ENCODE measurements at places on chromosomes 7 and 10.

DNA sequence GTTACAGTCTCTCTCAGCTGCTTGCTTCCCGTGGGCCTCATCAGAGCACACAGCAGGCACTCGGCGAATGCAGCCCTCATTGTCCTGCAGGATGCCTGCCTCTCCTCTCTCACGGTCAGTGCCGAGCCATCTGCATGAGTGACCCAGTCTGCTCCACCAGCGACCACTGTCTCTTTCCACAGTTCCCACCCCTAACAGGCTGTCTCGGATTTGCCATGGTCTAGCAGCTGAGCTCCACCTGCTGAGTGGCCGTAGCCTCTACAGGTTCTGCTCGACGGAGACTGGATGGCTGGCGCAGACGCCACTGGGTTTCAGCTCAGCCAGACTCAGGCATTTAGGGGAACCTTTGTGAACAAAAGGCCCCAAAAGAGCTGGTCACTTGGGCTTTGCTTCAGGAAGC lies 209.4 kb upstream of the FOXK1 start:
- no peak for DNase-seq

DNA sequence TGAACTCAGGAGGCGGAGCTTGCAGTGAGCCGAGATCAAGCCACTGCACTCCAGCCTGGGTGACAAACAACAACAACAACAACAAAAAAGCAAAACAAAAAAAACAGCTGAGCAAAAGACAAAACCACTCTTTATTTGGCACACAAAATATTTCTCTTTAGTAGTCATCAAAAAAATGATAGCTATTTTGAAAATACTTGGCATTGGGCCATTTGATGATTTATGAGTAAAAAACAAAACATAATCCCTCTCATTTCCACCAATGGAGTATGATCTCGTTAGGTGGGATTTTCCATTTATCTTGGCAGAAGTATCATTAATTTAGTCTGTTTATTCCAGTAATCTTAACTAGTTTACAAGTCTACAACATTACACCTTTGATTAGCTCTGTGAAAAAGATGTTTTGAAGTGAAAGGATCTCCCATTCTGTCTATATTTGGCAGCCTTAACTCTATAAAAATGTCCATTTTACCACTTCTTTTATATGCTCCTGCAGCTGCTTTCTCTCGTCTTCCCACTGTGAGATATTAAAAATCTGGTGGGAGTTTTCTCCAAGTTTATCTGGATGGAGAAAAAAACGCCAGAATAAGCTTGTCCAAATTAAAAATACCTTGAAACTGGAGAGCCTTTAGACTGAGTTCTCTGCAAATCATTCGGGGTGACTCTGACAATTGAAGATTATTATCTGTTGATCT lies 58.8 kb upstream of the AGMO start:
- no peak for DNase-seq

DNA sequence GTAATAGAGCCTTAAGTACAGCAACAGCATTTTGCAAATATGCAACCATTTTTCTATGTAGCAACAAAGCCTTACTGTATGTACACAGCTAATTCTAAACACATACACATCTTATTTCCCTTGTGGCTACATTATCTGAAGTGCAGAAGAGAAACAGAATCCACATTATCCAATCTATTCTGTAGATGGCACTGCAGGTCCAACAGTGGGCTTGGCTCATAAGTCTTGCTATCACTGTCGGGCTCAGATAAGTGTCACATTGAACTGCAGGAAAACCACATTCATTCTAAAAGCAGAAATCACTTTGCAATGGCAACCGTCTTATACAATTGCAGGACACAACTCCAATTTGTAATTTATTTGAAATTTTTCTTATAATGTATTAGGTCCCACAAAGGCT lies 109.8 kb upstream of the NOBOX start:
- DNase-seq, result no peak

- no peak for DNase-seq
Measured at GRCh38 chr7:106595922-106596321, 65.0 kb downstream of the CCDC71L start.

DNA sequence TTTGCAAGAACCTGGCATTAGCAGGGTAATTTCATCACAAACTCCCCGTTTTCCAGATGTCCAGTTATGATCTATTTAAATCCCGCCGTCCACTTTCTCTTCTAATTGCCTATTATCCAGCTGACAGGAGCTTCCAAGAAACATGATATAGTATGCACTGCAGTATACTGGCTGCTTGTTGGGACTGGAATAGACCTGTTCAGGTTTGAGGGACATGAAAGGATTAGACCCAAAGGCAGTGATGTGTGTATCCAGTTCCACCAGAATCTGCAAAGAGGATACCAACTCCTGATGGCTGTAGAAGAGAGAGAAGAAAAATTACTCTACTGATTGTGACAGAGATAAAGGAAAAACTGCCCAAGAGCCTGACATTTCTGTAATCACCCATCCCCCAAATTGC lies 8.9 kb downstream of the MSS51 start:
- no peak for DNase-seq

GRCh38 chr10:62815381-62816075 lies 638 bp downstream of the EGR2 start:
- DNase-seq, result no peak

DNA sequence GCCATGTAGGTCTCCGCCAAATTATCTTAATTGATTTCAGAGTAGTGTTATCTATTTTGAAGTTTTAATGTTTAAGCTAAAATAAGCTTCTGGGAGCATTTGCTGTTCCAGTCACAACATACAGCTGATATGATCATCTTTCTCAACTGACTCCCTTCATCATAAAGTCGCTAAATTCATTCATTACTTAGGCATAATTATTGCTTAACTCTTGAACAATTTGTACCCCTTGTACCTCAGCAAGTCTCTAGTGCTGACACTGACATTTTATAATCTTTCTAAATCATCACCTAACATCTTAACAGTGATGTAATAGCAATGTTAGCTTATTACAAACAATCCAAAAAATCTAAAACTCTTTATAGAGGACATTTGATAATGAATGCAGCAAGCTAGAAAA lies 54.3 kb upstream of the WNT16 start:
- DNase-seq, result no peak

DNA sequence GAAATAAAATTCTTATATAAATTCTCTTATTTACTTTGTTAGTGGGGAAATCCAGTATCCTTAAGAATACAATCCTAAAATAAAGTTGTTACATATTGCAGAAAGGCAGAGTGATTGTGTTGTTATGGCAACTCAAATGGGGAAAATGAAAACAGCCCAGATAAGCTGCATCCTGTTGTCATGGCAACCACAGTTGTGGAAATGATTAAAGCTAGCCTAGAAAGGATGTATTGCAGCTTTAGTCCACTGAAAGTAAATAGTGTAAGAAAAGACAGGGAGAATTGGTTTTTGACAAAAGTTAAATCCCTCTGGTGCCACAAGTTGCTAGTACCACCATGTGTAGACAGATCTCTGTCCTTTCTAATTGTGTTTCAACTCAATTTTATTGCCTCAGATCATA lies 43.2 kb downstream of the BTRC start:
- no peak for DNase-seq

DNA sequence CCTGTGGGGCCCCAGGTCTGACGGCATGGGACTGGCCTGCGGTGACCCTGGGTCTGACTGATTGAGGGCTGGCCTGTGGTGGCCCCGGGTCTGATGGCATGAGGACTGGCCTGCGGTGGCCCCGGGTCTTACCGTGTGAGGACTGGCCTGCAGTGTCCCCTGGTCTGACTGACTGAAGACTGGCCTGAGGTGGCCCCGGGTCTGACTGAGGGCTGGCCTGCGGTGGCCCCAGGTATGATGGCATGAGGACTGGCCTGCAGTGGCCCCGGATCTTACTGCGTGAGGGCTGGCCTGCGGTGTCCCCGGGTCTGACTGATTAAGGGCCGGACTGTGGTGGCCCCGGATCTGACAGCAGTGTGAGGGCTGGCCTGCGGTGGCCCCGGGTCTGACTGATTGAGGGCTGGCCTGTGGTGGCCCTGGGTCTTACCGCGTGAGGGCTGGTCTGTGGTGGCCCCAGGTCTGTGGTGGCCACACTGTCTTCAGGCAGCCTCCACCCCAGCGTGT lies 10.9 kb downstream of the JAKMIP3 start:
- no peak for DNase-seq

DNA sequence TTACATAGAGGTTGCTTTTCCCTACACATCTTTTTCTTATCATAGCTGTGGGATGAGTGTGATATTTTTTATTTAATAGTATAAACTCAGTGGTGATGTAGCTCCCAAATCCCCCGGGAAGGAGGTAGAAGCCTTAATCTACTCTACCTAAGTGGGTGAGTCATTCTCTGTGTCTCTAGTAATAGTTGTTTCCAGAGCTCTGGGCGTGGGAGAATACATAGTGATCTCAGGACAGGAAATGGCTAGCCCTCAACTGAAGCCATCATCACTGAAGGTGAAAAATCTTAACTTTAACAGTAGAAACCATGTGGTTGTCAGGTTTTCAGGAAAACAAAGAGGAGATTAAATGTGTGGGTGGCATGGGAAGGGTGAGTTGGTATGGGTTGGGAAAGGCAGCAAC lies 278.4 kb downstream of the ANKRD30A start:
- no peak for DNase-seq

GRCh38 chr10:11525503-11525902 lies 85.9 kb downstream of the USP6NL start:
- no peak for DNase-seq

DNA sequence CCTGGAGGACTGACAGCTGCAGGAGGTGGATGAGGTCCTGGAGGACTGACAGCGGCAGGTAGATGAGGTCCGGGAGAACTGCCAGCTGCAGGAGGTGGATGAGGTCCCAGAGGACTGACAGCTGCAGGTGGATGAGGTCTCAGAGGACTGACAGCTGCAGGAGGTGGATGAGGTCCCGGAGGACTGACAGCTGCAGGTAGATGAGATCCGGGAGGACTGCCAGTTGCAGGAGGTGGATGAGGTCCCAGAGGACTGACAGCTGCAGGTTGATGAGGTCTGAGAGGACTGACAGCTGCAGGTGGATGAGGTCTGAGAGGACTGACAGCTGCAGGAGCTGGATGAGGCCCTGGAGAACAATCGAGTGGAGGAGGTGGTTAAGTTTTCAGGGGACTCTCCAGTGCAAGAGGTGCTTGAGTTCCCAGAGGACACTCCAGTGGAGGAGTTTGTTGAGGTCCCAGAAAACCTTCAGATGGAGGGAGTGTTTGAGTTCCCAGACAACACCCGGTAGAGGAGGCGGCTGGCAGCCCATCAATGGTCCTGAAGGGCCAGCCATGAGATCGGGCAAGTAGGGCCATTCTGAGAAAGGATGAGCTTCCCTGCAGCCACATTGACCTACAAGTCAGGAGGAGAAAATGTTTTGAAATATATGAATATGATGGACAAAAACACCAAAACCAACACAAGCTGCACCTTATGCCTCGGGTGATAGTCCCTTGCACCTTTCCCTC lies 4.7 kb upstream of the EIF5AL1 start:
- DNase-seq, result no peak

- DNase-seq, result no peak
Measured at GRCh38 chr7:32161708-32162107, 91.5 kb upstream of the PDE1C start.

- no peak for DNase-seq
Measured at GRCh38 chr7:151017370-151017952, 6.8 kb downstream of the ATG9B start.

DNA sequence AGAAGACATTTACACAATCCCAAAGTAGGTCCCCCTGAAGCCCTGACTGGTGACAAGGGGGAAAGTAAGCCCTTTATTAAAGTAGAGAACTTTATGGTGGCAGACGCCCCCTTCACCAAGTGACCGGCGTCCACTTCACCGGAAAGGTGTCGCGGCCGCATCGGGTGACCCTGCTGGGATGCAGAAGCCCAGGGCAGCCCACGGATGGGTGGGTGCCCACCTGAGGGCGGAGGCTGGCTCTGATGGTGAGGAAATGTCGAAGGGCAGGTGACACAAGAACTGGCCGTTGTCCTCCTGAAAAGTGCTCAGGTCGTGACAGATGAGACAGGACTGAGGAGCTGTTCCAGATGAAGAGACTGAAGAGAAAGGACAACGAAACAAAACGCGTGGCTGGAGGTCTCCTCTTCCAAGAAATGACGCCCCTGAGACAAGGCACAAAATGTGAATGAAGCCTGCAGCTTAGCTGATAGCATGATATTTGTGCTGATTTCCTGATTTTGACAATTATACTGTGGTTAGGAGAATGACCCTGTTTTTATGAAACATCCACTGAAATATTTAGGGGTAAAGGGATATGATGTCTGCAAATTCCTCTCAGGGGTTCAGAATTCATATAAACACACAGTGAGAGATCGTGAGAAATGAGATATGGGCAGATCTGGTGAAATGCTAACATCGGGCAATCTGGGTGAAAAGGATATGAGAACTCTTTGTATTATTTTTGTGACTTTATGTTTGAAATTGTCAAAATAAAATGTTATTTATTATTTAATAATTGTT lies 123.9 kb downstream of the PRKAG2 start:
- no peak for DNase-seq

DNA sequence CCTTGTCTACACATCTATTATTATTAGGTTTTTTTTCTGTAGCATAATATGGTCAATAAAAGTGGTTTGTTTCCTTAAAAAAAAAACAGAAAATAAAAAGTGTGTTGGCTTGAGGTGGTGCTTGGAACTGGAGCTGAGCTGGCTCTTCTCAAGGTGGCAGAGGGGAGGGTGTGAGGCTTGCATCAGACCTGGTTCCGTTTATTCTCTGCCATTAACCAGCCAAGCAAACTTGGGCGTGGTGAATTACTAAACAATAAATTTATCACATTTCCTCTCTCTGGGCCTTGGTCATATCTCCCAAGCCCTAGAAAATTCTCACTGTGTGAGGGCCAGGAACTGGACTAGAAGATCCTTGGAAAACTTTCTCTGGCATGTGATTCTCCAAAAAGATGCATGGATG lies 427.5 kb upstream of the MKI67 start:
- DNase-seq, result no peak

DNA sequence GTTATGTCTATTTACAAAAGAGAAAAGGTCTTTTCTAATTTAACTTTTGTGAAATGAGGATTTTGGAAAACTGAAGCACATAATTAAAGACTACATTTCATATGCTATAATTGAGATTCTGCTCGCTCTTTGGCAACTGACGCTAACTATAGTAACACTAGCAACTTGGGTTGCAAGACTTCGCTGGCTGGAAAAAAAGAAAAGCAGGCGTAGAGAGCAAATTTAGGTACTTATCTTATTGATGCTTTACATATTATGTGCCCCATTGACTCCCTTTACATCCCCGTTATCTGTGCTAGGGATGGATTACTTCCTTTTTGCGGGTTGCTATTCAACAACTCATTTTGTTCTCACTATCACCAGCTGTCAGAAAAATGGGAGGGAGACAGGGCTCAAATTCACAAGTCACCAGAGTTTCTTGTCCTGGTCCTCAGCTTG lies 10.5 kb downstream of the SEMA3C start:
- DNase-seq, result no peak

GRCh38 chr10:6657196-6657595 lies 77.1 kb upstream of the PRKCQ start:
- DNase-seq, result no peak
